Activated CD4-positive, alpha-beta T cell treated with anti-CD3 and anti-CD28 coated beads for 24 hours (primary cell): ENCODE measurements at places on chromosomes 5 and 9.

- DNase-seq: no peak
These were observed 15.1 kb downstream of the ROPN1L start for GRCh38 chr5:10456583-10457420.

DNA sequence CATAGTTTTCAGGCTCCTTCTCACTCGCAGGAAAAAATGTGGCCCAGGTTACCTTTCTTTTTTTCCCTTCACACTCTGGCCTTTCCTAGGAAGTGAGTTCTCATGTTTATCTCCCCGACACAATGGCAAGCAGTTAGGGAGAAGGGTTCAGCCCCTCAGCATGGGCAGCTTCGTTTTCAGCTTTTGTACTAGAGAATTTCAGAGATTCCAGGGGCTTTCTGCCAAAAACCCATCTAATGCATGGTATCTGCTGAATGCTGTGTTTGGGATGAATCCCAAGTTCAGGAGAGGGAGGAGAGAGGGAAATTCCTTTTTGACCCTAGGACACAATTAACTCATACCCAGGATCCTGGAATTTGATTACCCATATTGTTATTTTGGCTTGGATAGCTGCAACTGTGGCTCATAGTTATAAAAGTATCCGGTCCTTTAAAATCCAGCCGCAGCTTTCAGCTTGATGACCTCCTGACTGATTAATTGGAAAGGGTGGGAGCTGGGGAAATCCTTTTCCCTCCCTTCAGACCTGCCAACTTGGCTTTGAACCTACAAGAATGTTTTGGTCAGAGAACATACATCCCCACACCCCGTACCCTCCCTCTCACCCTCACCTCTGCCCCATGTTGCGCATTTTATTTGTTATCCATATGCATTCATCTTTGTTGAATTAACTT lies 78.4 kb downstream of the TMEM252 start:
- DNase-seq: no peak

DNA sequence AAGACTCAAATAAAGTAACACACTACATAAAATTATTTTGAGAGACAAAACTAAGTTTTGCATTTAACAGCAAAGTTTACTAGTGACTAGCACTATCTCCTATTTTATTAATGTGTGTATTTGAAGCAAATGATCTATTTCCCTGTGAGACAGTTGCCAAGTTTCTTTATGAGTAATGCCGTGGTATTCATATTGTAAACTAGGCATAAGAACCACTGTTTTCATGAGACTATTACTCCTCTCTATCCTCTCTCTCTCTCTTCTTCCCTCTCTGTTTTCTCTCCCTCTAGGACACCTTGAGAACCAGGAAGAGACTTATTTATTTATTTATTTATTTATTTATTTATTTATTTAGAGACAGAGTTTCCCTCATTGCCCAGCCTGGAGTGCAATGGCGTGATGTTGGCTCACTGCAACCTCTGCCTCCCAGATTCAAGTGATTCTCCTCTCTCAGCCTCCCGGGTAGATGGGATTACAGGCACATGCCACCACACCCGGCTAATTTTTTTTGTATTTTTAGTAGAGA lies 61.1 kb downstream of the MLANA start:
- DNase-seq: no peak

DNA sequence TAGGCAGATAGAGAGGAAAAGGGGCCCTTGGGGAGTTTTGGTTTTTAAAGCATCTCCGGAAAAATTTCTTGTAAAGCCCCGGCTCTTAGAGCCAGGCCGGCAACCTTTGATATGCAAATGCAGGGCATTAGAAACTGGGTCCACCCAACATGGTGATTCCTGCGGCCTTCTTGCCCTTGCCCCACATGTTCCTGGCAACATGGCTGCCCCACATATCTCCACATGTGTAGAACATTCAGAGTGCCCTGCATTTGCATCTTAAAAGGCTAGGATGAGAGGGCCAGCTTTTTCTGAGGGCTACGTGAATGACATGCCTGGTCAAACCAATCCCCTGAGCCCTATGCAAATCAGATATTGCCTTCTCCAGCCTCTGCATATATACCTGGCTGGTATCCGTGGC lies 5.0 kb upstream of the SNAPC3 start:
- no peak for DNase-seq

- DNase-seq: no peak
These were observed 35.1 kb downstream of the PCDHGC5 start for GRCh38 chr5:141523991-141524390.

DNA sequence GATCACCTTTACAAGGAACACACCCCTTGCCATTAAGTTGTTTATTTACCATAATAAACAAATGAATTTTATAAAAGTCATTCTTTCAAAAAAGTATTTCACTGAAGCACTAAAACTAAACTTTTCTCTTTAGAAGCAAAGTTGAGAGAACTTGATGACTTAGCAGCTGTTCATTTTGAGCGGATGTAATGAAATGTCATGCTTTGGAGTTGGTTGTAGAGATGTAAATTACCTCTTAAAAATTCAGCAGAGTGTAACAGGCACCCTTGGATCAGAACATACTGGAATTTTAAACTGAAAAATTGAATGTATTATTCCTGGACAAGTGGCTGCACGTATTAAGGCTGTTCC lies 617.2 kb downstream of the PDE4D start:
- DNase-seq: no peak

GRCh38 chr5:105413406-105413990 lies 1850.9 kb upstream of the NUDT12 start:
- DNase-seq: no peak

DNA sequence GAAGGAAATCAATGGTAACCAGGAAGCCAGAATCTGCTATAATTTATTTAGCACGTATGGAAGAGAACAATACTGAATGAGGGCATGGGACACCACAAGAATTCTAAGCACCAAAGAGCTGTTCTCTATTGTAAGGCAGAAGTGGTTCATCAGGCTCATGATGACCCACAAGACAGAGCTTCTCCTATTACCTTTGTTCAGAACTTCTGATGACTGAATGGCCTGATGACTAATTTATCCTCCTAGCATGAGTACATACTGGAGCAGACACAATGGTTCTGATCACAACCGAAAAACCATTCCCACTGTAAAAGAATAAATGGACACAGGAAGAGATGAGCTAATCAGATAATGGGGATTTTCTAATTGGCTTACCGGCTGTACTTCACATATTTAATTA lies 329.8 kb upstream of the PDE4D start:
- DNase-seq: no peak
